Stimulated activated CD4-positive, alpha-beta T cell treated with anti-CD3 and anti-CD28 coated beads, Interleukin-15, amount 100 ng/mL, for 24 hours (primary cell): ENCODE measurements at places on chromosomes 11 and 22.
A peak's percentile ranks its signal among the peaks of the same experiment; 100 is the strongest.

- DNase-seq, result no peak
Measured at GRCh38 chr11:88475991-88476418, 138.5 kb upstream of the CTSC start.

DNA sequence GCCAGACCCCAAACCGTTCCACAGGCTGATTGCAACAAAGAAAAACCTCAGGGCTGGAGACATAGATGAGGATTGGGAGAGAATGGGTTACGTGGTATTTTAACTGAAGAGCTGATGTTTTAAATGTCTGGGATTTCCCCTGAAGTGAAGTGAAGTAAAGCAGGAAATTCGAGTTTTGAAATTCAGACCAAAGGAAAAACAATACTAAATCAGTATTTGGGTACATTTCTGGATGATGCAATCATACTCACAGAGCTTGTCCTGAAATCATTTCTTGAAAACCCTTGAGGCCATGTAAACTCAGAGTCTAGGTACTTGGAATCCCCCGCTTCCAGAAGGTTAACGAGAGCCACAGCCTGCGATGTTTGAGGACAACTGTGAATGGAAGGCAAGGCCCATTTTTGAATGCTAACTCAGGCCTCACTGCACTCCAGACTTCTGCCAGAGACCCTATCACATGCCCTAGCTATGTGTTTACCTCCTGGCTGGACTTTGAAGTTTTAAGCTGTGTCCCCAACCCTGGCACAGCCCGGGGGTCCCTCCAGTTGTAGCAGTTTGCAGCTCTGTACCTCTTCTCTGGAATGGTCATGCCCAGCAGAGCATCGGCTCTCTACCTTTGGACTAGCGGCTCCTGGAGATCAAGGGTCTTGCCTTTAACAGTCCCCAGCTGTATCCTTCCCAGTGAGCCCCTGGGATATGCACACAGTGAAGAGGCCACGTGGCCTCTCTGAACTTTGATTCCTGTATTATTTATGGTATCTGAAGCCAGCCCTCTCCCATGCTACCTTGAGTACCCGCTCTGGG, 5.4 kb upstream of the FTH1 start:
- DNase-seq, result no peak

DNA sequence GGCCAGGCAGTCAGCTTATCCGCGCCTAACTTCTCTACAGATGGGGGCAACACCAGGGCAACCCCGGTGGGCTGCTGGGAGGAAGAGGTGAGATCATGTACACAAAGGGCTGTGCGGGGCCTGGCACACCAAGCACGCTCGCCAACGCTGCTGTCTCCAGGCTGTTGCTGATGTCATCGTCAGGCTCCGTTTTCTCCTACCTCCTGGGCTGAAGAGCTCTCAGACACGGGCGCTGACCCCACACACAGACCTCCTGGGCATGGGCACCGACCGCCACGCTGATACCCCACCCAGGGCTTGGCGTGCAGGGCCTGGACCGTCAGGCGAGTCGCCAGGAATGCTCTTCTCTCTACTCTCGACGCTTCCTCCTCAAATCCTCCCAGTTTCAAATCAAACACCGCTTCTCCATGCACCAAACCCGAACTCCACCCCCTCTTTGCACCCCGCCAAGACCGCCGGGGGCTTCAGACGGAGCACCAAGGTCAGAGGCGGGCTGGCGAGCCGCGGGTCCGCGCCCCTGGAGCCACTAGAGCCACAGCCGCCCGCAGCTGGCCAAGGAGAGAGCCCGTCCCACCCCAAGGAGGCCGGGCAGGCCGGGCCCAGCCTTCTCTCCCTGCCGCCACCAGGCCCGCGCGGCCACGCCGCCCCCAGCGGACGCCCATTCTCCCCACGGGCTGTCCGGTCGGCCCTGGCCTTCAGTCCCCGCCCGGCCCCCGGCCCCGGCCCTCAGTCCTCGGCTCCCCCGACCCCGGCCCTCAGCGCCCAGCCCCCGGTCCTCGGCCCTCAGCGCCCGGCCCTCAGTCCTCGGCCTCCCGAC, 772 bp downstream of the SBF1 start:
- peak; percentile 60 for DNase-seq

GRCh38 chr11:118155776-118156530, 3.3 kb upstream of the SCN4B start:
- no peak for DNase-seq

GRCh38 chr11:17510507-17511206, 33.6 kb downstream of the USH1C start:
- no peak for DNase-seq

GRCh38 chr11:298406-299065, 790 bp downstream of the IFITM5 start:
- DNase-seq, result no peak

DNA sequence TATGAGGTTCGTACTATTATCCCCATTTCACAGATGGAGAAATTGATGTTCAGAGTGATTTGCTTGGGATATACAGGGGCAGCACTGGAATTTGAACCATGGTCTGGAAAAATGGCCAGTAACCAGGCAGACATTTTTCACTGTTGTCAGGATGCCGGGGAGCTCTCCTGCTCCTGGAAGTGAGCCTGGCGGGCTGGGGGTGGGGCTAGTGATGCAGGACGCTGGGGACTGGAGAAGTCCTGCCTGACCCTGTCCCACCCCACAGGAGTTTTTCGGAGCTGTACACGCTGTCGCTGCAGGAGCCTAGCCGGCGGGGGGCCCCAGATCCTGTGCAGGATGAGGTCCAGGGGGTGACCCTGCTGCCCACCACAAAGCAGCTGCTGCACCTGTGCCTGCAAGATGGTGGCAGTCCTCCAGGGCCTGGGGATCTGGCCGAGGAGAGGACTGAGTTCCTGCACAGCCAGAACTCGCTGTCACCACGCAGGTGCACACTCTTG, 11.1 kb downstream of the SIPA1 start:
- DNase-seq, result no peak

- no peak for DNase-seq
Measured at GRCh38 chr22:45359627-45360026, 49.9 kb downstream of the FAM118A start.

DNA sequence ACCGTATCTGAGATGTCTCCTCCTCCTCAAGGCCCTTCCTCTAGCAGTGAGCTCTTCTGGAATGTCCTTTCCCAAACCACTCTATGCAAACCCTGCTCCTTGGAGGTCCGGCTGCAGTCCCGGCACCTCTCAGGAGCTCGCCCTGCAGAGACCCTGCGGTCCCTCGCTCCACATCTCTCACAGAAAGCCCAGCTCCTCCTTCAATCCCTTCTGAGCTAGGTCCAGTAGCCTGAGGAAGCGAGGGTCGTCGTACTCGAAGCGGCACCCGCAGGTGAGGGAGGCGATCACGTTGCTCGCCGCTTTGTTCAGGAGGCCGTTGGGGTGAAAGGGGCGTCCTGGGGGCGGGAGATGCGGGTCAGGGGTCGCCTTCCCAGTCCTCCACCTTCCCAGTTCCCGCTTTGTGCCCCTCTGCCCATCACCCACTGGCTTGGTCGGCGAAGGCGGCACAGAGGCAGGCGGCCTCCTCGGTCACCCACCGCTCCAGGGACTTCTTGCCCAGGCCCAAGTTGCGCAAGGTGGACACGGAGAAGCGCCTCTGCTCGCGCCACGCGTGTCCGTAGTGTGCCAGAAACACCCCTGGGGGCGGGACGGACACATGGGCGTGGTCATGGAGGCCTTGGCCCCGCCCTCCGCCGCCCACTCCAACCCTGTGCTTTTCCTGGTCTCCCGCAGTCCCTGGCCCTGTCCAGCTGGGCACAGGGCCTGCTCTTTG, 21.5 kb upstream of the CYP2D6 start:
- DNase-seq, result no peak

DNA sequence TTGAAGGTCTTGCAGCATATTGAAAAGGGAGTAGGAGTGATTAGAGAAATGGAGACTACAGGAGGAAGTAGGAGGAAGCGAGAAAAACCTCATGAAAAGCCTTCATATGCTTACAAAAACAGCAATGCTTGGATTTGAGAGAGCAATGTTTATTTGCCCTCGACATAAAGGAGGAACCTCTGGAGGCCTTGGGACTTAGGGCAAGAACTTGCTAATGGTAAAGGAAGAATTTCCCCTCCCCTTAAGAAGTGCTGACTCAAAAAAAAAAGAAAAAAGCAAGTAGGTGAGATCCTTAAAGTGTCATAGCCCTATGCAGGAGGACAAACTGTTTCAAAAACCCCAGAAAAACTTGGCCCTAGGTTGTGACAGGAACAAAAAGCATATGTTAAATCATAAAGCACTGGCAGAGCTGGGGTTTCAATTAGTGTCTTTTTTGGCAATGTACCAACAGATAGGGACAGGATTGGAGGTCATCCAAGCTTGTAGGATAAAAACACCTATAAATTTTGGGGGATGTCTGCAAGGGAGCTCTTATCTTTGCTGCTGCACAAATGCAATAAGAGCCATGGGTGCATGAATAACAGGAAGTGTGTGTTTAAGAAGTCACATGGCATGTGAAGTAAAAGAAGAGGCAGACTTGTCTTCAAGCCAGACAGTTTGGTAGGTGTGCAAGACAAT, 4.9 kb downstream of the GLYAT start:
- DNase-seq, result no peak

- peak; percentile 75 for DNase-seq
Measured at GRCh38 chr11:77046060-77046501, 11.9 kb downstream of the B3GNT6 start.

DNA sequence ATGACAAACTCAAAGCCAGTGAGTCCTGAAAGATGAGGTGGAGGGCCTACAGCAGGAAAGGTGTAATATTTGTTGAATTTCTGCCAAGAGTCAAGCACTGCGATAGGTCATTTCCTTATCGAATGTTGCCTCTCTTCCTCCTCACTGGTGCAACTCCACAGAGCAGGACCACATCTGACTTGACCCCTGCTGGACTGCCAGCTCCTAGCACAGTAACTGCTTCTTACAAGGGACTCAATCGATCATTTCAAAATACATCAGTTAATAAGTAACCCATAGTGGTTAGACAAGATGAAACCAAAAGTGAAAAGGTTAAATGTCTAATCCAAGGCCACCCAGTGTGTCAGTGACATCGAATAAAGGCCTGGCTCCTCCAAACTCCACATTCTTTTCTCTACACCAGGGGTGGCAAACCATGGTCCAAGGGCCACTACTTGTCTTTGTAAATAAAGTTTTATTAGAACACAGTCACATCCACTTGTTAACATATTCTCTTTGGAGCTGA, 98.5 kb upstream of the CSNK2A3 start:
- DNase-seq, result no peak

DNA sequence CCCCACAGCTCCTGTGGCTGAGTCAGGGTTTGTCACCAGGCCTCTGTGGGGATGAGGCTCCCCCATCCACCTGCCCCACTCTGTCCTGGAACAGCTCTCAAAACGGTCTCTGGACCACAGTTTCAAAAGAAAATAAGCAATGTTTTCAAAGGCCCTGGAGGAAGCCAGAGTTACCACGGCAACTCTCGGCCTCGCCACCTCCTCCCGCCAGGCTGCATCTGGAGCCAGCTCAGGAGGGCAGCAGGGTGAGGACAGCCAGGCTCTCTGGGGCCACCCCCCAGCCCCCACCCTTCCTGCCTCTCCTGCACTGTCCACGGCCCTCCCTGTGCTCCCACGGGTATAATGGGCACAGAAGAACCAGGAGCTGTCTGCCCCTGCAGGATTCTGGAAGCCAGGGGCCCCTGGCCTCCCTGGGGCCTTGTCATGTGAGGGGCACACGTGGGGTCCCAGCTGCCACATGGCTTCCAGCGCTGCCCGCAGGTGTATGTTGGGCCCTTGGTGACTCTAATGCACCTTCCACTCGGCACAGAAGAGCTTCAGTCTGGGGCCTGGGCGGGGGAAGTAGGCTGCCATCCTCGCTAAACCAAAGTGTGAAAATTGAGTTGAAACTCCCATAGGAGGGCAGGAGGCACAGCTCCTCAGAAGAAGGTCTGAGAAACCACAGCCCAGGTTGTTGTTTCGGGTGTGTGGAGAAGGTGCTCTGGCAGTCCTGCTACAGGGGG, 10.3 kb downstream of the CD81 start:
- DNase-seq, result no peak

GRCh38 chr22:33880986-33881385, 39.3 kb downstream of the LARGE1 start:
- DNase-seq, result no peak

- no peak for DNase-seq
Measured at GRCh38 chr11:297051-297585, 2.2 kb downstream of the IFITM5 start.

DNA sequence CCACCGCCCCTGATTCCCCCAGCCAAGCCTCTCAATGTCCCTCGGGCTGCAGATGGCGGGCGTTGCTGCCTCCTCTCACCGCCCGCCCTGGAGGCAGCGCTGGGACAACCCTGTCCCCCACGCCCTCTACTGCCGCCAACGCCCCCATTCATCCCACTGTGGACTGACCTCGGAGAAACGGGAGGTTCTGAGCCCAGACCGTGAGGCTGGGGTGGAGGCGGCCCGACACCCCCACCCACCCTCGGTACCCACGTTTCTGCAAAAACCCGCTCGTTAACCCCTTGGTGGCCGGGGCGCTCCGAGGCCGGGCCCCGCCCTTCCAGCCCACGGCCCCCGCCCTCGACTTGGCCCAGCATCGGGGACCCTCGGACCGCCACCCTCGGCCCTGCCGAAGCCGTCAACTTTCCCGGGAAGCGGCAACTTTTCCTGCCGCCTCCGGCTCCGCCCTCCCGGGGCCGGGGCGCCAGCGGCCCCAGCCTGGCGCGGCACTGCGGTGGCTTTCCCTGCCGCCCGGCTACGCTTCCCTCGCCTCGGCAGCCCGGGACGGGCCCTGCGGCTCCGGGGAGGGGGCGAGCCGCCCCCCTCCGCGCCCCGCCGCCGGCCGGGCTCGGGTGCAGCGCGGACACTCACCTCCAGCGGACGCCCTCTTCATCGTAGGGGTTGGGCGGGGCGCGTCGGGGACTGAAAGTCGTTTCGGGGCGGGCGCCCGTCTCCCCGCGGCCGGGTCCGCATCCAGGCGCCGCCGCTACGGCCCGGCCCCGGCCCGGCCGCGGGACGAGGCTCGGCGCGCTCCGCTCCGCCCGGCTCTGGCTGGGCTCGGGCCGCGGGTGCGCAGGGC, 458 bp downstream of the RTN4R start:
- DNase-seq, result peak; percentile 42

- peak; percentile 60 for DNase-seq
Measured at GRCh38 chr22:50473088-50473487, 1.7 kb downstream of the SBF1 start.

- no peak for DNase-seq
Measured at GRCh38 chr11:104830508-104830907, 67.8 kb downstream of the CASP12 start.

DNA sequence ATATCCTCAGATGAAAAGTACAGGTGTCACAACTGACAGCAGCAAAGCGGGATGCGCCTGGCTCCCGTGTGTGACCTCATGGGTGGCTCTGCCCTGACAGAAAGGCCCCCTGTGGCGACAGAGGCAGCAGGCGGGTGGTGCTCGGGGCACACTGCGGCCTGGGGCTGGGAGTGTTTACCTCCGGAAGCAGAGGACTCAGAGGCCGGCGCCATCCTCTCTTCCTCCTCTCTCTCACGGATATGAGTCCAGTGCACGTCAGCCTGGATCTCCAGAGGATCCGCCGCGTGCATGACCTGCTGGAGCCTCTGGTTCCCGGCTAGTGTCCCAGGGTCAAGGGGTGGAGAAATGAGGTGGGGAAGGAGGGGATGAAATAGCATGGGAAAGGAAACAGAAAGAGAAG, 53.2 kb upstream of the BID start:
- no peak for DNase-seq

- DNase-seq, result no peak
Measured at GRCh38 chr11:104073950-104074705, 37.7 kb downstream of the DDI1 start.
